Smooth muscle cell of the coronary artery (primary cell): ENCODE measurements at places on chromosomes 4 and X. TPM values are rescaled to one million over a fixed set of nuclear protein-coding genes. Genes with fewer than 3 reads are reported as not detected.

Gene MAPK10
- total RNA-seq: 10.2 and 12.3 TPM in 2 replicates

Gene TBC1D9
- total RNA-seq: 27.3 and 29.5 TPM in 2 replicates

Gene MXD4
- total RNA-seq: 34.5 and 65.7 TPM in 2 replicates

Gene EXOSC9
- total RNA-seq: 20.6 and 30.1 TPM in 2 replicates

Gene GLRB
- 4.5 and 9.2 TPM in 2 replicates for total RNA-seq

Gene XG
- 10.7 and 16.0 TPM in 2 replicates for total RNA-seq

Gene SERPINA7
- total RNA-seq: not detected in 2 replicates

Gene ARSJ
- total RNA-seq: 12.3 and 22.5 TPM in 2 replicates

Gene MAGED4B
- 31.1 and 33.7 TPM in 2 replicates for total RNA-seq

Gene ZNF711
- total RNA-seq: under 0.01 and 2.4 TPM in 2 replicates

Gene FRAS1
- total RNA-seq: 3.0 and 6.4 TPM in 2 replicates

Gene CLIC2
- 0.68 and 5.5 TPM in 2 replicates for total RNA-seq

Gene CDX4
- total RNA-seq: not detected in 2 replicates

Gene BLTP1
- total RNA-seq: 40.7 and 53.4 TPM in 2 replicates

Gene FHIP1A
- total RNA-seq: under 0.01 and 0.12 TPM in 2 replicates

Gene TEX13C
- not detected in 2 replicates for total RNA-seq

Gene RADX
- total RNA-seq: 0.59 and 1.7 TPM in 2 replicates

Gene C1QTNF7
- total RNA-seq: 0.60 and 3.3 TPM in 2 replicates

Gene TBX22
- not detected in 2 replicates for total RNA-seq

Gene KLHL2
- 16.4 and 24.7 TPM in 2 replicates for total RNA-seq

Gene PCDH11X
- not detected in 2 replicates for total RNA-seq
